Smooth muscle cell of the brain vasculature (primary cell): ENCODE measurements at places on chromosomes 3 and 15.

GRCh38 chr15:61906961-61907752 is 153.1 kb downstream of the VPS13C start:
- no peak for DNase-seq

DNA sequence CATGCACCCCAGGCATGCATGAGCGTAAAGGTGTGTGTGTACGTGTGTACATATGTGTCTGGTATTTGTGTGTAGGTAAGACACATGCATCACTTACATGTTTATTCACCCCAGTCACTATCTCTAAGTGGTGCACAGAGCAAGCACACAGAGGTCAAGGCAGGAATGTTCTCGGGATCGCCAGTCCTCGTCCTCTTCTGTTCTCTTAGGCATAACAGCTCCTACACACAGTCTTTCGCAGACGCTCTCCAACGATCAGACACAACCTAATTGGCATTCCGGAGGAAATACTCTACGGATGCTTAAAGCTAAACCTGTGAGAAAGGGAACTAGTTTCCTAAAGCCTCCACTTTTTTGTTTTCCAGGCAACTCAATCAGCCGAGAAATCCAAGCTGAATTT is 95.9 kb downstream of the ADAMTS17 start:
- DNase-seq = no peak

GRCh38 chr3:149790268-149790667 is 2.1 kb downstream of the ANKUB1 start:
- no peak for DNase-seq

DNA sequence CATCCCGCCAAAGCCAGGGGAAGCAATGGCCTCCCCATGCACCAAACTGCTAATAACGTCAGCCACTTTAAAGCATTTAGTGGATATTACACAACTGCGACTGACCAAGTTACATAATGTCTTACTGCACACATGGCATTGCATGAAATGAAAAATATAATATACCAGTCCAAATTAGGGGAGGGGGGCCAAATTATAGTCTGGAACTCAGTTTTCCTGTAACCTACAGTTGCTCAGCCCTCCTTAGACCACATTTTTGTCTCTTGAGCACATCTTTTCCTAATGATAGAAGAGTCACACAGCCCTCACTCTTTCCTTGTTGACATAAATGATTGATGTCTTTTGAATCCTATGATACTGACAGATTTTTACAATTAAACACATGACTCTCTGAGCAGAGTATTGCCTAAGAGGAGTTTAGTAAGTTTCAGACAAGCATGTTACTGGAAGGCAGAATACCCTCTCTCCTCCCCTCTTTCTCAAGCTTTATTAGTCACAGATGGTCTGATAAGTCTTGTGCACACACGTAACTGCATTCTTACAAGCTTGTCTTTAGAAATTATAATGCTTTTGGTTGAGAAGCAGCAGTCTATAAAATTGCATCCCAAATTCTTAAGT is 1.1 kb upstream of the PLD1 start:
- no peak for DNase-seq

GRCh38 chr15:74869372-74869725 is 3.8 kb downstream of the SCAMP2 start:
- no peak for DNase-seq

DNA sequence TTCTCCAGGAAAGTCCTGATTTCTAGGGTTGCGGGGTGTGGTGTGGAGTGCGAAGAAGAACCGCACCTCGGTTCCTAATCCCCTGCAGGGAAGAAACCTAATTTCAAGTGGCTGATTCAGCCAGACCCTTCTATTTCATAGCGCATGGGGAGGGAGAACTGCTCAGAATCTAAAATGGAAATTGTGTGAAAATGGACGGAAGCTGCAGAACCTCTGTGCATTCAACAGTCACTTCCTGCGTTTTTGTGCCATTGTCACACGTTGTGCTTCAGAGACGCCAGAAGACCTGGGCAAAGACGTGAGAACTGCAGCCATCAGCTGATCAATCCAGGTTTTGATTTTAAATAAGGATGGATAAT is 1.2 kb downstream of the SIDT1 start:
- DNase-seq = no peak

DNA sequence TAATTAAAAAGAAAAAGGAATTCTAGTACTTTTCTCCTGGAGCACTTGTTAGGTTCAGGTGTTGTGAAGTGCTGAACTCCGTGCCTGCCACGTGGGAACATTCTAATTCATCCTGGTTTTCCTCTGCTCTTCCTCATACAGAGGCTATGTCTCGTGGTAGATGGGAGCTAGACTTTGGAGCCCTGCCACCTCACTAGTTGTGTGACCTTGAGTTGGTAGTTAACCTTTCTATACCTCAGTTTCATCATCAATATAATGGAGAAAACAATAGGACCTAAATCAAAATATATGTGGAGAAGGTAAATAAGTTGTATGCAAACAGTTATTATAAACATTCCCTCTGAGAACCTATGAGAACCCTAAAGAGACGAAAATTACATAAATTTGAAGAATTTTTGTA is 10.6 kb downstream of the ALAS1 start:
- DNase-seq = no peak

DNA sequence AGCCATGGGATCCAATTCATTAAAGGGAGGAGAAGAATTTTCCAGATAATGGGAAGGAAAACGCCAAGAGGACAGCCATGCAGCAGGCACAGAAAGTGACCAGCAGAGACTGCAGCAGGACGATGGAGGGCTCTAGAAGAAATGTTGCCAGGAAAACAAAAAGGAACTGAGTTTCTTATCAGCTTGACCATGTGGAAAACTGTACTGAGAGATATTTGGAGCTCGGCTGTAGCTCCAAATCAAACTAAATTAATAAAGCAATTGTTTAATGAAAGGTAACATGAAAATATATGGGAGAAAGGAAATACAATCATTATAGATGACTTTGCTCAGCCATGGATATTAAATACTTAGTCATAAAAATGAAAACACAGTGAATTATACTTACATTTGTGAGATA is 63.7 kb downstream of the SSR3 start:
- no peak for DNase-seq

- DNase-seq = no peak
These were observed 294.6 kb downstream of the NTRK3 start for GRCh38 chr15:87961851-87962420.

DNA sequence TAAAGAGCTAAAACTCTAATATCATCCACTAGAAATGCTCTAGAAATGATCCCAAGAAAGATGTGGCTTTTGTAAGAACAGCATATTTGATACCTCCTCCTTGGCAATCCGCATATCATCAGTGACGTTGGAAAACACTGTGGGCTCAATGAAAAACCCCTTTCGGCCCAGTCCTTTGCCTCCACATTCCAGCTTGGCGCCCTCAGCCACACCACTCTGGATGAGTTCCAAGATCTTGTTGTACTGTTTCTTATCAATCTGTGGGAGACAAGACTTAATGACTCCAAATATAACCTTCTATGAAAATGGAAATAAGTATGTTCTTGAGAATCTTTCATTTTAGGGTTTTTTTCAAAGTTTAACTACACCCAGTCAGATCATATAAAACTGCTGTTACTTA is 103.6 kb downstream of the ALDH1A2 start:
- DNase-seq = no peak

DNA sequence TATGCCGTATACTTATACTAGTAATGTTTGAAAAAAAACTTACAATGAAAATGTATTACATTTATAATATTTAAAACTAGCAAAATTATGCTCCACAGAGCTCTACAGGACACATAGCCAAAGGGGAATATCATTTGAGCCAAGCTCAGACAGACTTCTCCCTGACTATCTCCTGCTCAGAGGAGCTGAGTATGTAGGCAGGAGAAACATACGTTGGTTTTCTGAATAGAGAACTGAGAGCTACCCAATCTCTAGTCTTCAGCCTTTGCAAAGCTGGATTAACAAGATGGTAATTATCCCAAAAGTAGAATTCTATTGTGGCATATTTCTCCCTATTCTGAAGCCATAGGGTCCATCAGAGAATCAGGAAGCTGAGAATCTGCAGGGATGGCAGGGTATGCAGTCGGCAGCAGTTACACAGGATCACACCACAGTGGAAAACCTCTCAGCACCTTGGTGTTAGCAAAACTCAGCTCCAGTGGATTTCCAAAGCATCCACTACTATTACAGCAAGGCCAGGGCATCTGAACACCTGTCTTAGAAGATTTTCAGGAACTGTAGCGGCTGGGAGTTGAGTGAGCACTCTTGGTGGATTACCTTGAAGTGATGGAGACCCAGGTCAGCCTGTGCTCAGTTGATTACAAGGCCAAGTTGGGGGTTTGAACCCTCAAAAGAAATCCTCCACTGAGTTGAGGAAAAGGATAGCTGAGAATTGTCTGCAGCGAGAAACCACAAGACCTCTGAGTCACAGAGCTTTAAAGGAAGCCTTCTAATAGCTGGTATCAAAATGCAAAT is 30.1 kb downstream of the GPR15 start:
- DNase-seq = no peak

- no peak for DNase-seq
These were observed 17.1 kb downstream of the LEKR1 start for GRCh38 chr3:156843071-156843808.

DNA sequence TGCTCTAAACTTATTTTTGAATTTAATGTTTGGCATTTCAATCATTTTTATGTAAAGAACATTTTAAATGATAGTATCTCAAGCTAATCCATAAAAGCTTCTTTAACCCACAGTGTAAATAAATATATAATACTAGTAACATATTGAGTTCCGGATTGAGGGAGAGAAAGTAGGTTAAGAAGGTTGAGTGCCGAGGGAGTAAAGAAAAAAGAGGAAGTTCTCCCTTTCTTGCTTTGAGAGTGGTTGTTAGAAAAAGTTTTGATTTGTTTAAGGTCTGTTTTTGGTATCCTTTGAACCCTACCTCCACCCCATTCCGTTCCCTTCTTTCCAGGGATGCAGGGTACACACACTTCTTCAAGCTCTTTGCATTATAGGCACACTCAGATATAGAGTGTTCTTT is 130.8 kb downstream of the VPS8 start:
- DNase-seq = no peak

DNA sequence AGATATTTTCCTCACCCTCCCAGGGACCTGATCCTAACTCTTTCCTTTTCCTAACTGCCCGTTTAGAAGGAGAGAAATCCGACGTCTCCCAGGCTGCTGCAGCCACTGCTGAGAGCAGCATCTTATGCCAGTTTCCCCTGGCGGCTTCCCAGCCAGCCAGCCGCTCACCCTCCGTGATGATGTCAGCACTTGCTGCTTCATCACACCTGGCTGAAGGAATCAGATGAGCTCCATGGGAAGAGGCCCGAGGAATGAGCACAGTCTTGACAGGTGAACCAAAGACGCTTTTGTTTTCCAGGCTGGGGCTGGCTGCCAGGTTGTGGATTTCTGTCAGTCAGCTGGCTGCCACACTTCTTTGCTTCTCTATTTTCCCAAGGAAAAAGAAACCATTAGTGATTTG is 445.1 kb upstream of the RBMS3 start:
- DNase-seq = no peak

DNA sequence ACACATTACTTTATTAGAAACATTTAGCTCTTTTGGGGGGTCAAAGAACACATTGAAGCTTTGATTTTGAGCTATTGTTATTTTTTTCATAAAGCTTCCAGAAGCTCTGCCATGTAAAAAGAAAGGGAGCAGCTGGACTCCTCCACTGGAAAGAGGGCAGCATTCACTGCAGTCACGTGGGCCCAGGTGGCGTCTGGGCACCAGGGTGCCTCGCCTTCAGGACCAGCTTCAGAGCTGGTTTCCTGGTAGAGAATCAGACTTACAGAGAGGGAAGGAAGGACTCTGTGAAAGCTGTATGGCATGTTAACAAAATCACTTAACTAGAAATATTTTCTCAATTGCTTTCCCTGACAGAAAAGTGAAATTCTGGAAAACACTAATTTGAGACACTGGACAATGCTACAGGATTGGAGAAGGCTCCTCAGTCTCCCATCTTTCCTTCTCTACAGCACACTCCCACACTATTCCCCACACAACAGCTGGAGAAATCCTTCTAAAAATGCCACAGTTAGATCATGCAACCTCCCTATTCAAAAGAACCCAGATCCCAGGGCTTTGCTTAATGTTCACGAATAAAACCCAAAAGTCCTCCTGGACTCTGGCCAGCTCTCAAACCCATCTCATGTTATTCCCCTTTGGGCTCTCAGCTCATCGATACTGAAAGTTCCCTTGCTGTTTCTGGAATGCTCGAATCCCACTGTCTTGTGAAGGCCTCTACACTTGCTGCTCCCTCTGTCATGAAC is 83.2 kb downstream of the NFKBIZ start:
- DNase-seq = no peak

DNA sequence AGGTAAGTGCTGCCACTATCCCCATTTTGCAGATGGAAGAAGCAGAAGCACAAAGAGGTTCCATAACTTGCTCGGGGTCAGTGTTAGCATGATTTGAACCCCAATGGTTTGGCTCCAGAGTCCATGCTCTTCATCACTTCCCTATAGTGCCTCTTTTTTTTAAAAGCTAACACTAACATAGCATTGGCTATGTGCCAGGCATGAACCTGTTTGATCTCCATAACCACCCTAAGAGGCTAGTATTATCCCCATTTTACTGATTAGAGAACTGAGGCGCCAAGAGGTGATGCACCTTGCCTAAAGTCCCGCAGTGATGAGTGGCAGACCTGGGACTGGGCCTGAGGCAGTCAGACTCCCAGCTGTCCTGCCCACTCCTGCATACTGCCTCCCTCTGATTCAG is 7.3 kb downstream of the LINGO1 start:
- no peak for DNase-seq

GRCh38 chr3:73868688-73869315 is 244.1 kb upstream of the PDZRN3 start:
- peak; percentile 10 for DNase-seq

DNA sequence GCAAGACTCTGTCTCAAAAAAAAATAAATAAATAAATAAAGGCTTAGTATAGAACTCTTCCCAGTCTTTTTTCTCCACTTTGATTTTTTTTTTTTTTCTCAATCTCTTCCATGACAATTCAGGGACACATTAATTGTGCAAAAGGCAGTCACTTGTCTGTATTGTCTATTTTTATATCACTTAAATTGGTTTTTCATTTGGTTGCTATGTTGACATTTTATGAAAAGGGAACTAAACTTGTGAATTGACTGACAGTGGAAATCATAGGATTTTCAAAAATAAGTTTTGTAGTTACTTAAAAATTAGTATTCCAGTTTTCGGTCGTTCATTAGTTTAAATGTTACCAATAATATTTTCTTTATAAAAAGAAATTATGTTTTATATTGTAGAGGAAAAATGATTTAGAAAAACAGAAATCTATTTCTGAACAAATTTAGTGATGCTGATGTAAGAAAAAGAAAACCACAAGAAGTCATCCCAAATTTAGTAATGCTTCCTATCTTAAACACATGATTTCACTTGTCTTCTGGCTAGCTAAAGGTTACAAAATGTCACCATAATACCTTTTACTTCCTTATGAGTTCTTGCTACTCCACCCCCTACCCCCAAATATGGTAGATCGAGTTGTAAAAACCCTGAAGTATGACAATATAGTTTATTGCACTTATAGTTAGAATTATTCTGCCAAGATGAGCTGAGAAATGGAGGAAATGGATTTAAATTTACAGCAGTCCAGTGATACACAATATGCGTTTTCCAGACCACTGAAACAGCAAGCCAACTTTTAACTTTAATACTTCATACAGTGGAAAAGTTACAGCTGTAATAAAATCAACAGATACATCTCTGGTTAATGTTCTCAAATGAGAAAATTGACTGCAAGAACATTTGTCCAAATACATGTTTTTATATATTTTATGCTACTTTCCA is 37.0 kb downstream of the PPARG start:
- no peak for DNase-seq

- no peak for DNase-seq
These were observed 35.0 kb downstream of the SPSB4 start for GRCh38 chr3:141086188-141086587.

GRCh38 chr15:85760531-85761371 is 34.0 kb downstream of the KLHL25 start:
- DNase-seq = no peak

GRCh38 chr3:139639662-139640061 is 38.1 kb downstream of the NMNAT3 start:
- no peak for DNase-seq
